ENCODE measurements at places on chromosomes 5 and 9.

DNA sequence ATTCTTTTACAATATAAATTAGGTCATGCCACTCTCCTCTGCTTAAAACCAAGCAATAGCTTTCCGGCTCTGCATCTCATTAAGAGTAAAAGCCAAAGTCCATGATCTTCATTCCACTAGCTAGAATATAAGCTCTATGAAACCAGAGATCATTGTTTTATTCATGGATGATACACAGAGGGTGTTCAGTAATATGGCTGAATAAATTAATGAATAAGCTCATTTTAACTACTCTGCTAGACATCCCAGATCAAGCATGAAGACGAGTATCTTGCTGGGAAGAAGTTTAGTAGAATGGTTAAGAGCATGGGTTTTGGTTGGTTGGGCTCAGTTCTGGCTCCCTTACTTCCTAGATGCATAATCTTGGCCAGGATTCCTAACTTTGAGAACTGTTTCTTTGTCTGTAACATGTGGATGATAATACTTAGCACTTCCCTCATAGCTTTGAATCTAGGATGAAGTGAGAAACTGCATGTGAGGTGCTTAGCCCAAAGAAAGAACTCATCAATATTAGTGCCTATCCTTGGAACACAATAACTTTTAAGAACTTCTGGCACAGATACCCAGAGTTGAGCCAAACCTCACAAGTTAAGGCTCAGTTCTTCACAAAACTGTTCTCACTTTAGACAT lies 106.8 kb downstream of the MSX2 start:
- DNase-seq = no peak

GRCh38 chr9:133948131-133948530 lies 44.0 kb downstream of the VAV2 start:
- no peak for DNase-seq

DNA sequence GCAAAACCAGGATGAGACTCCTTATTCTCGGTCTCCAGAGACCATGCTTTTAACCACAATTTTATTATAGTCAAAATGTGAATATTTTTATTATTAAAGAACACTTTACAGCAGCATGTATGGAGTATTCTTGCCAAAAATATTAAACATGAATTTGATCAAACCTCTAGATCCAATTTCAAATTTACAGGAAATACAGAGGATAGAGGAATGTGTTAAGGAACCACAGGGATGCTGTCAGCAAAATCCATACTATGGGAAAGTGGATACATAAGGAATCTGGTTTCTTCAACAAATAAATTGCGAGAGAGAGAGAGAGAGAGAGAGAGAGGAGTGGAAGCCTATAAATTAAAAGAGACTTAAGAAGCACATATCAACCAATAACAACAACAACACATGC lies 348.2 kb upstream of the NUDT12 start:
- no peak for DNase-seq

GRCh38 chr5:111095982-111096381 lies 3.8 kb downstream of the WDR36 start:
- DNase-seq = no peak

GRCh38 chr5:136137497-136138220 lies 5.0 kb downstream of the SMAD5 start:
- no peak for DNase-seq

DNA sequence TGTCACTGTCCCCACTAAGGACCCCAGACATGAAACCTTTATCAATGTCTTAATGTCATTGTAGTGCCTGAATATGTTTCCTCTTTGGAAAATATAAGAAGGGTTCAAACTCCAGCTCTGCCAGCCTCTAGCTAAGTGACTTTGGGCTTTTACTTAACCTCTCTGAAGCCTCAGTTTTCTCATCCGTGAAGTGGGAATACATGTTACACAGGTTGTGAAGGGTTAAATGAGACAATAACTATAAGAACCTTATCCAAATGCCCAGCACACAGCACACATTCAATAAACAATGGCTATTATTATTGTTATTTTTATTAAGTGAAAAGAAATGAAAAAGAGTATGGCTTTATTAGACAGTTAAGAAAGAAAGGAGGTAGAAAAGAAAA lies 15.7 kb upstream of the IGFBPL1 start:
- no peak for DNase-seq

DNA sequence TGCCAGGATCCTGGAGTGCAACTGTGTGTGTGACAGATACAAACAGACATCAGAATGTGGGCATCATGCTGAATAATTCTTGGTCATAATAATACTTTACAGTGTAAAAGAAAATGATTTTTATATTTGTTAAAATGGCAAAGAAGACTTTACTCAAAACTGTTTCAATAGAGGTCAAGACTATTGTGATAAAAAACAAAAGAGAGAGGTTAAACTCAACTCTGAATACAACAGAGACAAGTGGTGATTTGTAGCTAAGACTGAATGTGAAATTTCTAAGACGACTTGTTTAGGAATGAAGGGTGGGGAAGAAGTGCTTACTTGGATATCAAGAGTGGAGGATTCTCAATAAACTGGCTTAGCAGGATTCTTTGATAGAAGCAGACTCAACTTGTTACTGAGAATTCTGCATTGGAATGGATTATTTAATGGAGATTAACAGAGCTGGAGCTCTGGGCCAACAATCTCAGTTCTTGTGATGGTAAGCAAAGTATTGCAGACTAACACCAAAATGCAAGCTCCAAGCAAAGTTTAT lies 457.4 kb upstream of the CDH18 start:
- DNase-seq = no peak

- no peak for DNase-seq
These were observed 18.4 kb upstream of the TCF7 start for GRCh38 chr5:134095887-134096589.

DNA sequence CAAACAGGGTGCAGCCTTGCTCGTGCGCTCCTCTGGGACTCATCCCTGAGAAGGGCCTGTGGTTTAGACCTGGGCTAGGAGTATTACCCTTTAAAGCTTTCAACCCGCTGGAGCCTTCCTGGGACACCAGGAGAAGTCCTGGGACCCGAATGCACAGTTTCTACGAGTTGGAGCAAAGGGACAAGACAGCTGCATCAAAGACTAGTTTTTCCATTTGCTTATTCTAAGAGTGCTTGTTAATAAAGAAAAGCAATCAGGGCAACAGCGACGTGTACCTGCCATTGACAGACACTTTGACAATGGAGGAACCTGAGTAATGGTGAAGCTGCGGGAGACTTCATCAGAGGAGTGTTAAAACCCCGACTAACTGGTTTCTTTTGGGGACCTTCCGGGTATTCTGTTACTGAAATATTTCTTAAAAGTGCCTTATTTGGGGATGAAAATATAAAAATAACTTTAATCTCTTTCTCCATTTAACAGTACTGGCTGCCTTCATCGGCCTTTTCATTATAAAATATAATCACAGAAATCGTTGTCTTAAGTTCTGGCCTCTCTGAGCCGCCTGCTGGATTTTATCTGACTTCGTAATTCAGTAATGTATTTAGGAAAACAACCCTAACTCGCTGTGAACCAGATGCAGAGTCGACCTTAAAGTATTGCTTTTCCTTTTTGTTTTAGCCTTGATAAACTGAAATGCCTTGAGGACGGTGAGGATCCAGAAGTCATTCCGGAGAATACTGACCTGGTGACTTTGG lies 732 bp downstream of the SNAPC3 start:
- peak; percentile 29 for DNase-seq

DNA sequence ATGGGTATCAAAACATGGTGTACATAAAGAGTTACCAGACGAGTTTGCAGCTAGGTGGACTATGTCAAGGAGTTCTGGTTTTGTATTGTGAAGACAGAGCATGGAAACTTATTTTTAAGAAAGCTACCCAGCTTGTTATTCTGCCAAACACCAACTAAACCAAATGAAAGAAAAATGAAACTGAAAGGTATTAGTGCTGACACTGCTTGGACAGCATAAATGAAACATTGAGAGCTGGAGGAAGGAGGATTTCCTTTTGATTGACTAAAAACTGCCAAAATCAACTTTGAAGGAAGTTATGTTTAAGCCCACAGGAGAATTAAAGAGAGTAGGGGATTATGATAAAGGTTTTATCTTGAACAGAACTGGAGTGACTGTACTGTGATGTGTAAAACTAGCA lies 766.2 kb downstream of the PTPRD start:
- no peak for DNase-seq

GRCh38 chr5:149256451-149256850 lies 15.2 kb upstream of the AFAP1L1 start:
- DNase-seq = no peak

- no peak for DNase-seq
These were observed 29.1 kb downstream of the ADAMTS2 start for GRCh38 chr5:179316111-179316551.

DNA sequence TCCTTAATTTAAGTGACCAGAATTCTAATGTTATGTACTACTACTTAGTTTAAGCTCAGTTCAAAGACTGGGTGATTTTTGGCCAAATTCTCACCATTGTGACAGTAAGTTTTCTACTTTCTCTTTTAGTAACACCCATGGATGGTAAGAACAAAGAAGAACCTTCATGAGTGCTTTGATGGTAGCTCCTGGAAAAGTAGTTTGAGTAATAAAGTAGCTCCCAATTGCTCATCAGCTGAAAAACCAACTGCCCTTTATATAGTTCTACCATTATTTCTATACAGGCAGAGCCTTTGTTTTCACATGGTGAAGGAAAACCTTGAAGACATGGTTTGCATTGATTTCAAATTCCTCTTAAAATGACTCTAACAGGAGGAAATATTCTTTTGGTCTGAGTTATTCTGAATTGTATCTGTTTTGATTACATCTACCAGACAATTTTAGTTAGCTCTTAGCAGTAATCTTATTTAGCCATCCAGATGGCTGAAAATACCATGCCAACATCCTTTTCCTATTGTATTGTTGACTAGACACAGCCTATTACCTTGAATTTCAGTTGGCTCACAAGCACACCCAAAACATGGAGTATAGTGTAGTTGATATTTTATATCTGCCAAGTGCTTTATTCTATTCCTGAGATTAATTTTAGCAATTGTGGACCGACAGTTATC lies 23.7 kb upstream of the STARD4 start:
- no peak for DNase-seq

DNA sequence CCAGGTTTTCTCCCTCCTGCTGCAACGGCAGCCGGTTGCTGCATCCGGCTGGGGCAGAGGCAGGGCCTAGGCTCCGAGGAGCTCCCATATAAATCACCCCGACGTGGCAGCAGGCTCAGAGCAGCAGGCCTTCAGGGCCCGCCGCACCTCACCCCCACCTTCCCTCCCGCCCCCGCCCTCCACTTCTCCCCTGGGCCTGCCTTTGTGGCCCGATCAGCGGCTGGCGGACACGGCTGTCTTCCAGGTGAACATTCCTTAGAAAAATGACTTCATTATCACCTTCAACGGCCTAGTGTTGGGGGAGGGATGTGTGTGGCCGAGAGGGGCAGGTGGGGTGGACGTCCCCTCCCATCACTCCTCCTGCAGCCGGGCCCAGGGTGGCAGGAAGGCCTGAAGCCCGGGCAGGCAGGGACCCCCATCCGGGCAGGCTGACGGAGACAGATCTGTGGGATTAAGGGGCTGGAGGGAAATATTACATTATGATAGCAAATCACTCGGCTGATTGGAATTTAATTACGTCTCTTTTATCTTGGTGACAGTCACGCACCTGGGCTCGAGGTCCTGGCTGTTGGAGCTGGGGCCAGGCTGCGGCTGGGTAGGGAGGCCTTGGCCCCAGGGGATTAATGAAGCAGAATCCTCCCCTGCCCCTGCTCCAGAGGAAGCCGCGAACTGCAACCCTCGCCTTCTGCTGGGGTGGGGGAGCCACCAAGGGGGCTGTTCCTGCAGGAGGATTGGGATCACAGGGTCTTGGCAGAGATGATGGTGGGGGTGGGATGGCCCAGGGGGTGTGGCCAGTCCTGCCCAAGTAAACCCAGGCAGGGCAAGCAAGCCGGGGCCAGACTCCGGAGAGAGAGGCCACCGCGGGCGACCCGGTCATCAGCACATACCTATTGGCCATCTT lies 38.4 kb upstream of the RXRA start:
- no peak for DNase-seq

DNA sequence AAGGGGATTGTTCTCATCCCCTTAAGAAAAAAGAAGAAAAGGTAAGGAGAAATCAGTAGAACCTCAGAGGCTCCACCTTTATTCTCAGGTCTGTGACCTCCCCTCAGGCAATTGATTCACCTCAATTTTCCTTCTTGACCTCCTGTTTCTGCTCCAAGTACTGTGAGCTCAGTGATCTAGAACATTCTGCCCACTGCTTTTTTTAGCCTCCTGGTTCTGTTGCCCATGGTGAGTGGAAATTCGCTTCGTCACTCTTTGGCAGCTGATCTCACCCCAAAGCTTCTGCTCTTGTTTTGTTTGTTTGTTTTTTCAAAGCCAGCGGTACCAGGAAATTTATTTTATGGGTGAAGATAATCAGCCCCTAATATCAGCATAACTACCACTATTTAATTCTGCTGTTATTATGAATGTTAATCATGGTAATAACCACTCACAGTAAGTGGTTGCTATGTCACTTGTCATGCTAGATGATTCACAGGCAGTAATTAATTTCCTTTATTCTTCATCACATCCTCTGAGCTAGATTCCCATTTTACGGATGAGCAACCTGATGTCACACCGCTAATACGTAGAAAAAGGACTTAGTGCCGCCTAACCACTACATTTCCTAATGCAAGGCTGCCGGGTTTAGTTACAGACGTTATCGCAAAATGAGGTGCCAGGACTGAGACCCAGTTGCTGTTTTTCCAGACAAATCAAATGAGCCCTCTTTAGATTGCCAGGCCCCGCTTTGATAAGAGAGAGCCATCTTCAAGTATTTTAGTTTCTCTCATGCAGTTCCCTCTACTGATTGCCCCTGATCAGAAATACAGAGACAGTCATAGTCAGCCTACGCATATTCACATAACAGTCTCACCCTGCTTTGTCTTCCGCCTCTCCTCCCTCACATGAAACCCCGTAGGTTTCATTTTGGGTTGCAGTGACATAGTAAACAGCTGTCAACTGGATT lies 78.2 kb downstream of the CYFIP2 start:
- peak; percentile 40 for DNase-seq

DNA sequence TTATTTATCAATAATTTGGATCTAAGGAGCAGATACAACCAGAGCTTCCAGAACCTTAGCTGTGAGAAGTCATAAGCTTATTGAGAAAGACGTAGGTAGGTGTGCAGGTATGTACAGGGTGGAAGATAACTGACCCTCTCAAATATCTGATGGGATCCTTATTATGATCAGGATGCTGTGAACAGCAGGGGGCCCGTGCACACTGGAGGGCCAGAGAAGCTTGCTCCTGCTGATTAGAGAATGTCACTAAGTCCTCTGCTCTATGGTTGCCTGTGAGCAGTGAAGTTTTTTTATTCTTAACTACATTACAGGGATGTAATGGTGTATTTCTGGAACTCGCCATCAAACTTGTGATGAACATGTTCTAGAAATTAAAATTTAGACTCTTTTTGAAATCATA lies 108.9 kb upstream of the POU5F2 start:
- DNase-seq = no peak

DNA sequence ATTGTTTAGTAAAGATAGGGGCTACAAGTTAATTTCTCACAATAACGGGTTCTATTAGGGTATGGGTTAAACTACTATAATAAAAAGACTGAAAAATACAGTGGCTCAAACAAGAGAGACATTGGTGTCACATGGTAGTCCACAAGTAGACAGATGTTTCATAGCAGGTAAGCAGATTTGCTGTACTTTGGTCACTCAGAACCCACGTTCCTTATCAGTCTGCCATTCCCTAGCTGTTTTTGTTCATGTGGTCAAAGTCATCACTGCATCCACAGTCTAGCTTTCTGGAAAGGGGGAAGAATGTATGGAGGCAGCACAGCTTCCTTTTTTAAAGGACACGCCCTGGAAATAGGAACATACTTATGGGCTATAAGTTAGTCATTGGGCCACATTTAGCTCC lies 73.0 kb downstream of the SLC12A2 start:
- no peak for DNase-seq

Data from LHCN-M2 (cell line).